ENCODE measurements at places on chromosomes 5 and 9.

- DNase-seq = no peak
Measured at GRCh38 chr5:107805166-107805565, 134.4 kb upstream of the EFNA5 start.

DNA sequence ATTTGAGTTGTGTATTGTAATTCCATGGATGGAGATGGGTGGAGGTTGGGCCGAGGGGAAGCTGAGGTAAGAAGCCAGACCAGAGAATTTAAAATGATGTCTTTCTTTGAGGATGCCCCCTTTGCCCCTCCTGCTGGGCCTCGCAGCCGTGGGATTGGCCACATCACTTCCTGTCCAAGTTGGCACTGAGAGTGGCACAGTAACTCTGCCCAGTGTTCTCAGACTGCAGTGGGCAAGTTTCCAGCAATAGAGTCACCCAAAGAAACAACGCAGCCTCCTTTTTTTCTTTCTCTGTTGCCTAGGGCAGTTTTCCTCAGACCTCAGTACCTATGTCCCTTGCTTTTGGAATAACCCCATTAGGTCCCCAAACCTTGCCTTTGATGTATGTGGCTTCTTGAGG, 306.6 kb upstream of the DMRT1 start:
- no peak for DNase-seq

DNA sequence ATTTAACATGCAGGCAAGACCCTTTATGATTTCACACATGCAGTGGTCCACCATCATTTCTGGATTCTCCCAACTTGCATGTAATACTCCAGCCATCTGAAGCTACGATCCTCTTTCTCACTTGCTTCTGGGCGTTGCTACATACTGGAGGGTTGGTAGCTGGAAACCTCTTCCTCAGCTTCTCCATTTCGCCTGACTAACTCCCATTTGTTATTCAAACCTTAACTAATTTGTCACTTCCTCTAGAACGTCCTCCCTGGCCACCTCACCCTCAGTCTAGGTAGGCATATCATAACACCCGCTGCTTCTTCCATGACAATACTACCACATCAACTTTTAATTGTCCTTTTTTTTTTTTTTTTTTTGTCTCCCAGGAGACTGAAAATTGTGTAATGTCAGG, 72.6 kb upstream of the EQTN start:
- no peak for DNase-seq

- no peak for DNase-seq
Measured at GRCh38 chr5:31888564-31888963, 249.6 kb downstream of the PDZD2 start.

- no peak for DNase-seq
Measured at GRCh38 chr5:123227216-123227615, 138.2 kb downstream of the PRDM6 start.

DNA sequence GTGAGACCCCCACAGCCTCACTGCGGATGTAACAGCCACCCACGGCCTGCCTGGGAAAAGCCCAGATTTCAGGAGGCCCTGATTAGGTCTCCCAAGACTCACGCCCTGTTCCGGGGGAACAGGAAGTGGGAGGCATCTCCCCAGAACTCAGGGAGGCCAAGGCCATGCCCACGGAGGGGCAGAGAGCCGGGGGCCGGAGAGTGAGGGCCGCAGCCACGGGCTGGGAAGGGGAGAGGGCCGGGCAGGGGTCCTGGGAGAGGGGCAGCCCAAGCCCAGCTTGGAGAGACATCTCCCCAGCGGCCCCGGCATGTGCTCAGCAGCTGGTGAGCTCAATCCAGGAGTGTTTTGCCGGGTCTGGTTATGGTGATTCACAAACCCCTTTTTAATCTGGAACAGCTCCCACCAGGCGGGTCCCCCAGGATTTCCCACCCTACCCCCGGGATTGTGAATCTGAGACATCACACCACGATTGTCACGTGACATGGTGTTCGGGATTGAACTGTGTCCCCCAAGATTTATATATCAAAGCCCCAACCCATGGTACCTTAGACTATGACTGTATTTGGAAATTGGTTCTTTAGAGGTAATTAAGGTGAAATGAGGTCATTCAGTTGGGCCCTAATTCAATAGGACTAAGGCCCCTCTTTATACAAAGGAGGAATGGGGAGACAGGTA, 26.6 kb downstream of the KCNT1 start:
- no peak for DNase-seq

GRCh38 chr5:89450149-89450538, 567.2 kb upstream of the MEF2C start:
- no peak for DNase-seq

GRCh38 chr9:16387382-16387781, 483.1 kb downstream of the BNC2 start:
- DNase-seq = no peak
